ENCODE measurements at places on chromosomes 12 and 14.

DNA sequence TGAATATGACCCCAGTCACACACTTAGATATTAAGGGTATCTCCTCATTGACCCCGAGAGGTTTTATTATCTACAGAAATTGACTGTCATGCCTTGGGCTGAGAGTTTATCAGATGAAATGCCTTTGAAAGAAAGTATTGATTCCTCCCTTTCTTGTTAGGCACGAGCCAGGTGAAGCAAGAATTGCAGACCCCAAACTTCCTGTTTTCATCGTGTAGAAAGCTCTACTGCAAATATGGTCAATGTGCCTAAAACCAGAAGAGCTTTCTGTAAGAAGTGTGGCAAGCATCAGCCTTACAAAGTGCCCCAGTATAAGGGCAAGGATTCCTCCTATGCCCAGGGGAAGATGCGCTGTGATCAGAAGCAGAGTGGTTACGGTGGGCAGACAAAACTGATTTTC is 143.9 kb upstream of the FUT8 start:
- no peak for DNase-seq

GRCh38 chr14:90573385-90574105 is 176.7 kb downstream of the CALM1 start:
- no peak for DNase-seq

GRCh38 chr12:31578632-31579031 is 12.3 kb downstream of the DENND5B start:
- no peak for DNase-seq

DNA sequence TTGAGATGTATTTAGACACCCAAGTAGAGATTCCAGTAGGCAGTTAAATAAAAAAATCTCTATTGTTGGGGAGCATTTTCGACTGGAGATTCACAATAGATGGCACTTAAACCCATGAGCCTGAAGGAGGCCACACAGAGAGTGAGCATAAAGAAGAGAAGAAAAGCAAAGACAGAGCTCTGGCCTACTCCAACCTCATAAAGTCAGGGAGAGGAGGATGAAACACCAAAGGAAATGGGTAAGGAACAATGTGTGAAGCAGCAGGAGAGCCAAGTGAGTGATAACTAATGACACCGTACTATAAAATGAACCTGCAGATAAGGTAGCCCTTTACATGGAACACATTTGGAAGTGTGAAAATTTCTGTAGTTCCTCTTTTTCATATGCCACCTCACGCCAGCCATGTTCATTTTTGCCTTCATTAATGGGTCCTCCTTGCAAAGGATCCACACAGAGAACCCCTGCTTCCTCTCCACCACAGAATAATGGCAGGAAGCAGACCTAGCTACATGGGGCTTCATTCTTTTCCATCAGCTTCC is 150.0 kb upstream of the SYT10 start:
- DNase-seq = no peak

GRCh38 chr14:32546246-32546645 is 217.1 kb downstream of the AKAP6 start:
- DNase-seq = no peak

- no peak for DNase-seq
Observed at GRCh38 chr12:84561351-84561750, 351.2 kb downstream of the SLC6A15 start.

GRCh38 chr12:15209782-15210181 is 11.4 kb downstream of the RERG start:
- no peak for DNase-seq

DNA sequence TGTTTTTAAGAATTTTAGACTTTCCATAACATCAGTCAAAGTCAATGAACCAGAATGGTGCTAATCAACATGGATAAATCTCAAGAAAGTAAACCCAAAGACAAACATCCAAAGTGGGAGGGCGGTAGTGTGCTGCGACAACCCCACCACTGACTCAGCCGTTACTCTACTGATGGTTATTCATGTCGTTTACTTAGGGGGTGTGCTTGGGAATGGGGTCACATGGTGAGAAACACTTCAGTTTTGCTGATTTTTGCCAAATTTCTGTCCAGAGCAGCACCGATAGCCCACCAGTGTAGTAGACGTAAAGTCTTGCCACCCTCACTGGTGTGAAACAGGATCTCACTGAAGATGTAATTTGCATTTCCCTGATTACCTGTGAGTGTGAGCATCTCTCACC is 99.9 kb downstream of the ADGRD1 start:
- no peak for DNase-seq

DNA sequence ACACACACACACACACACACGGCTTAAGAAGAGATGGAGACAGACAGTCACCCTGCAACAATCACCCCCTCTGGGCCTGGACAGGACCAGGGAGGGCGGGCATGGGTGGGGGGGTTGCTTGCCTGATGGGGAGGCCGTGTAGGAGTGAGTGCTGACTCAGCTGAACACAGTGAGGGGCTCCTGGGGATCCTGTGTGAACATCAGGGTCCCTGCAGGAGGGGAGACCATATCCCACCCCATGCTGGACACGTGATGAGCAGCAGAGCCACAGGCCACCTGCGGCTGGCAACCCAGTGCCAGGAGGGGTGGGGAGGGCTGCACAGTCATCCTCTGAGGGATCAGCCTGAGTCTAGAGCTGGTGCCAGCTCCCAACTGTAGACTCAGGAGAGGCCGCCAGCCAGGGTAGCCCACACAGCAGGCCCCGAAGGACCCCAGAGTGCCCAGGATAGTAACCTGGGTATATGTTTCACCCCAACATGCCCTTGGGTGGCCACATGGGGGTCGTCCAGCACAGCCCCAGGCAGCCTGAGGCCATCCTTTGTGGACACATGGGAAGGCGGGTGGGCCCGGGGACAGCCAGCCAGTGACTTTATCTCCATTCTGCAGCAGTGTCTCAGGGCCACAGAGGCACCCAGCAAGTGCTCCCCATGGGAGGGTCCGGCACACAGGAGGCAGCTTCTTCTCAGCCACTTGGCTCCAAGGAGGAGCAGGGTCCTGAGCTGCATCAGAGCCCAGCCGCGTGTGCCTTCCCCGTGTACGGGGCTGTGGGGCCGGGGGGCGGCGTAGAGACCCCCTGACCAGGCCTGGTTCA is 73.7 kb upstream of the SFSWAP start:
- DNase-seq = no peak

DNA sequence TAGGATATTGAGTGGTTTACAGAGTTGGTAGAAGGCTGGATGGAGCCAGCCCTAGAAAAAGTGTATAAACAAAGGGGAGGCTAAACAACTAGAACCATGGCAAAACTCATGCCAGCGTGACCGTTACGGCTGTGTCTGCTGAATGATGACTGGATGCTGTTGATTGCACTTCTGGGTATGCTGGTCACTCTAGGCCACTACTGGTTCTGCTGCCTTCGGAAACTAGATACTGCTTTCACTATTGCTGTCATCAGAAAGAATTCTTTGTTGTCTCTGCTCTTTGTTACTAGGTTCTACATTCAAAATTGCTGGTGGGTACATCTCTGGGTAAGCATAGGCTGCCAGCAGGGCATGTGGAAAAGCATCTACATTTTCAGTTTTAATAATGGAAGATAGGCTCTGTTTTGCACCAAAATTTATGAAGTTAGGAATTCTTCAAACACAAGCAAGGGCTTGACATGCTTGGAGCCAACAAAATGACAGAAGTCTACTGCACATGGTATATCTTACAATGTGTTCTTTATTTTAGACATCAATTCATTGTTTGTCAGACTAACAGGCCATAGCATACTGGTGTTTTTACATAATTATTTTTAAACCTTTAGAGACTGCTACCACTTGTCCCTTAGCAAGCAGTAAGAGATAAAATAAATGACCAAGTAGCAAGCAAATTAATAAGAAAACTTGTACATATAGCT is 15.4 kb downstream of the MON2 start:
- no peak for DNase-seq

DNA sequence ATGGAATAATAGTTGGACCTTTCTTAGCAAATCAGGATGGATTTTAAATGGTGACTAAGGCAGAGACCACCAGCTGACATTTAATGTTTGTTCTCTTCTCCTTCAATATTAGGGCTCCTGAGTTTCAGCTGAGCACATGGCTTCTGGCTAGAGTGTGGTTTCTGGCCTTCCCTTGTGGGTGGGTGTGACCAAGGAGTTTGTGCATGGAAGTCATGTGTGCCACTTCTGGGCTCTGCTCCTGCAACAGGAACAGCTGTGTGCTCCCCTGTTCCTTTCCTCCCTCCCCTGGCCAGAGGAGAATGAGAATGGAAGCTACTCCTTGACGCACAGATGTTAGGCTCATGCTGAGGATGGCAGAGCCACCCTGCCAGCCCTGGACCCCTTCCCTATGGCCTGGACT is 44.2 kb downstream of the CCDC175 start:
- DNase-seq = no peak

GRCh38 chr12:45446013-45446412 is 230.1 kb downstream of the ANO6 start:
- DNase-seq = no peak

DNA sequence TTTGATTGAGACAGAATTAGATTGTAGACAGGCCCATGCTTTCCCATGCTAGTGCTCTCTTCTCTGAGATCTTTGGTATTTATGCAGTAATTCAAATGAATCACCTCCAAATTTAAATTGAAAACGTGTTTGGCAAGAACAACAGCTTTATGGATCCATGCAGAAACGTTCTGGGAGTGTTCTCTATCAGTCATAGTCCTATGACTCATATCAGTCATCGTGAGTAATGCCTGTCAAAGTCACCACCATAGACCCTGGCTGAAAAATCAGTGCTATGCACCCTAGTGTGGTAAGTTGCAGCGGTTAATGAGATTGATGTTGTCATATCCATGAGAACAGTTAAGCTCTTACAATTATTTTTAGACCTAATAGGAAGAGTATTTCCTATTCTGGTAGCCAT is 90.1 kb upstream of the FOXG1 start:
- DNase-seq = no peak

- DNase-seq = no peak
Observed at GRCh38 chr12:52037248-52037861, 13.9 kb upstream of the NR4A1 start.

GRCh38 chr12:107134558-107134957 is 41.2 kb upstream of the CRY1 start:
- DNase-seq = no peak

- DNase-seq = no peak
Observed at GRCh38 chr12:41242603-41243002, 54.5 kb downstream of the PDZRN4 start.
